ENCODE measurements at places on chromosomes 11 and 22. TPM values are rescaled to one million over a fixed set of nuclear protein-coding genes. Genes with fewer than 3 reads are reported as not detected.

- no peaks in the 10 kb centered on the region for H3K27me3 ChIP-seq
- H3K36me3 ChIP-seq, result no peaks in the 10 kb centered on the region
- no peak overlapping the region for H3K27ac ChIP-seq
- no peaks in the 10 kb centered on the region for H3K4me1 ChIP-seq
- no peak for DNase-seq
These were observed 382.9 kb downstream of the BRD1 start for GRCh38 chr22:49444781-49445180.

The FXYD6 gene
- total RNA-seq, result not detected

The NFRKB gene
- 19.6 TPM for total RNA-seq

- H3K36me3 ChIP-seq, result no peaks in the 10 kb centered on the region
- DNase-seq, result peak; percentile 77
- H3K4me3 ChIP-seq, result no peak overlapping the region
- H3K27me3 ChIP-seq, result no peaks in the 10 kb centered on the region
These were observed 34.1 kb downstream of the LIF start for GRCh38 chr22:30212363-30212995.

- H3K4me3 ChIP-seq, result no peak overlapping the region
- DNase-seq, result no peak
- H3K27ac ChIP-seq, result no peak overlapping the region
- H3K36me3 ChIP-seq, result no peaks in the 10 kb centered on the region
These were observed 57.0 kb downstream of the NAT10 start for GRCh38 chr11:34162493-34162820.

The FOSL1 gene
- total RNA-seq, result 72.1 TPM

GRCh38 chr11:45833761-45834160 is 13.5 kb upstream of the CRY2 start:
- H3K36me3 ChIP-seq, result no peaks in the 10 kb centered on the region
- H3K27ac ChIP-seq, result no peak overlapping the region
- 0 out of 2 replicates have a peak, but pooled peaks cover 6% of the 10 kb centered on the region for H3K4me1 ChIP-seq
- no peak for DNase-seq
- H3K27me3 ChIP-seq, result 0 out of 2 replicates have a peak, but pooled peaks cover 8% of the 10 kb centered on the region
- H3K4me3 ChIP-seq, result no peak overlapping the region

DNA sequence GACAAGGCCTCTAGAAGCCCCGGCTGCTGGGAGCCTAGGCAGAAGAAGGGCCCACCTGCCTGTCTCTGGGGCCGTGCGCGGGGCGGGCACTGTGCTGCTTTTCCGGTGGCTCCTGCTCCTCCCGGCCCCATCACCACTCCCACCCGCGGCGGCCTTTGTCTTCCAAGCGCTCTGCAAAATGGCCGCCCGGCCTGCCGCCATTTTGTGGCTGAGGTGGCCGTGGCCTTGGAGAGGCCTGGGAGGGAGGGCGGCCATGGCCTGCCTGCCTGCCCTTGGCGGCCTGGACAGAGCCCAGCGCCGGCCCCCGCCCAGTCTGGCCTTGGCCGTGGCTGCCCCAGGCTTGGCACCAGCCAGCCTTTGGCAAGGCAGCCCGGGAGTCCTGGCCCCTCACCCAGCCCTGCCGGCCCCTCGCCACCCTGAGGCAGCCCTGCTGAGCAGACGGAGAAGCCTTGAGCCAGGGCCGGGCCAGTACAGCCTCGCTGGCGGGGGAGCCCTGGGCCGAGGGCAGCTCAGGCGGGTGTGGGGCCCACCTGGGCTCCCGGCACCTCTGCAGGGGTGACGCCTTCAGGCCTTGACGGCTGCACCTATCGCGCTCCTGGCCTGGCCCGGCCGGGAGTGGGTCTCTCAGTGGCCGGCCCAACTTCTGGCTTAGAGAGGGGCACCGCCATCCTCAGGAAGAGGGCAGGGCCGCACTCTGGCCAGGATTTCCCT is 46.0 kb upstream of the PPARA start:
- H3K27ac ChIP-seq, result no peak overlapping the region
- no peak overlapping the region for H3K4me3 ChIP-seq
- DNase-seq, result no peak
- peaks cover 100% of the 10 kb centered on the region for H3K36me3 ChIP-seq
- H3K4me1 ChIP-seq, result peaks cover 9% of the 10 kb centered on the region
- no peaks in the 10 kb centered on the region for H3K27me3 ChIP-seq

DNA sequence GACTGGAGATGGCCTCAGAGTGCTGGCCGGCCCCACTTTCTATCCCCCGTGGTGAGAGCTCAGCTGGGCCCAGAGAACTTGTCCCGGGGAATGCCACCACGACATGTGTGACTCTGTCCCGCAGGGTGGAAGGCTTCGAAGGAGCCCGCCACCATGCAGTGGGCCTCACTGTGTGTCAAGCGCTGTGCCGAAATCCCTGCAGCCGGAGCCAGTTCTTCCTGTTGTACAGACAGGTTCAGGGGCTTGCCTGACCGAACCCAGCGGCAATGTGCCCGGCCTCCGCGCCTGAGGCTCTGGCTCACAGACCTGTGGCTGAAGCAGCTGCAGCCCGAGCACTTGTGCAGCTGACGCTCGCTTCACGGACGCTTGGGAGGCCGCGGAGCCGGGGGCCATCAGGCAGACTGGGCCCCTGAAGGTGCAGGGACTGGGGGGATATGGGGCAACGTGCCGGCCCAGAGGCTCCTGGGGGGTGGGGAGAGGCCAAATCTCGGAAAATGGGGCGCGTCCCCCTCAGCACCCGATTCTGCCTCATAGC is 650 bp downstream of the PPM1F start:
- no peaks in the 10 kb centered on the region for H3K27me3 ChIP-seq
- 0 out of 2 replicates have a peak, but pooled peaks cover 2% of the 10 kb centered on the region for H3K36me3 ChIP-seq
- peak overlapping the region; percentile 79 for H3K4me3 ChIP-seq
- no peak overlapping the region for H3K27ac ChIP-seq

GRCh38 chr11:125369808-125370207 is 126.3 kb downstream of the FEZ1 start:
- no peak for DNase-seq
- H3K4me3 ChIP-seq, result no peak overlapping the region
- no peak overlapping the region for H3K27ac ChIP-seq
- H3K4me1 ChIP-seq, result no peaks in the 10 kb centered on the region

The CLTCL1 gene
- total RNA-seq, result 7.3 TPM

DNA sequence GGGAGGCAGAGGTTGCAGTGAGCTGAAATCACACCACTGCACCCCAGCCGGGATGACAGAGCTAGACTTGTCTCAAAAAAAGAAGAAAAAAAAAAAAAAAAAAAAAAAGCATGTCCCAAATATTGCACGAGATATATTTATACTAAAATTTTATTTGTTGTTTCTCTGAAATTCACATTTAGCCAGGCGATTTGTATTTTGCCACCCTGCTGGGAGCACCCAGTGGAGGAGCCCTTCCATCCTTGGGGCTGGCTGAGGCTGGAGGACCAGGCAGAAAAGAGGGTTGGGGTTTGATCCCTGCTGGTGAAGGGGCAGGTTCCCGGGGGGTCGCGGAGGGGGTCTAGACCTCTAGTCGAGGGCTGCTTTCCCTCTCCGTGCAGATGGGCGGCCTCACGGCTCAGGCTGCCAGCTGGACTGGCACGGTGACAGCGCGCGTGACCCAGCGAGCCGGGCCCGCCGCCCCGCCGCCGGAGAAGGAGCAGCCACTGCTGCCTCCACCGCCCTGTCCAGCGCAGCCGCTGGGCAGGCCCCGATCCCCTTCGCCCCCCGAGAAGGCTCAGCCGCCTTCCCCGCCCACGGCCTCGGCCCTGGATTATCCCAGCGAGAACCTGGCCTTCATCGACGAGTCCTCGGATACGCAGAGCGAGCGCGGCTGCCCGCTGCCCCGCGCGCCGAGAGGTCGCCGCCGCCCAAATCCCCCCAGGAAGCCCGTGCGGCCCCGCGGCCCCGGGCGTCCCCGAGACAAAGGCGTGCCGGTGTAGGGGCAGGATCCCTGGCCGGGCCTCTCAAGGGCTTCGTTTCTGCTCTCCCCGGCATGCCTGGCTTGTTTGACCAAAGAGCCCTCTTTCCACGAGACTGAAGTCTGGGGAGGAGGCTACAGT is 952 bp upstream of the CATSPERZ start:
- DNase-seq, result no peak
- H3K36me3 ChIP-seq, result no peaks in the 10 kb centered on the region
- H3K4me1 ChIP-seq, result peaks cover 12% of the 10 kb centered on the region
- H3K4me3 ChIP-seq, result no peak overlapping the region

DNA sequence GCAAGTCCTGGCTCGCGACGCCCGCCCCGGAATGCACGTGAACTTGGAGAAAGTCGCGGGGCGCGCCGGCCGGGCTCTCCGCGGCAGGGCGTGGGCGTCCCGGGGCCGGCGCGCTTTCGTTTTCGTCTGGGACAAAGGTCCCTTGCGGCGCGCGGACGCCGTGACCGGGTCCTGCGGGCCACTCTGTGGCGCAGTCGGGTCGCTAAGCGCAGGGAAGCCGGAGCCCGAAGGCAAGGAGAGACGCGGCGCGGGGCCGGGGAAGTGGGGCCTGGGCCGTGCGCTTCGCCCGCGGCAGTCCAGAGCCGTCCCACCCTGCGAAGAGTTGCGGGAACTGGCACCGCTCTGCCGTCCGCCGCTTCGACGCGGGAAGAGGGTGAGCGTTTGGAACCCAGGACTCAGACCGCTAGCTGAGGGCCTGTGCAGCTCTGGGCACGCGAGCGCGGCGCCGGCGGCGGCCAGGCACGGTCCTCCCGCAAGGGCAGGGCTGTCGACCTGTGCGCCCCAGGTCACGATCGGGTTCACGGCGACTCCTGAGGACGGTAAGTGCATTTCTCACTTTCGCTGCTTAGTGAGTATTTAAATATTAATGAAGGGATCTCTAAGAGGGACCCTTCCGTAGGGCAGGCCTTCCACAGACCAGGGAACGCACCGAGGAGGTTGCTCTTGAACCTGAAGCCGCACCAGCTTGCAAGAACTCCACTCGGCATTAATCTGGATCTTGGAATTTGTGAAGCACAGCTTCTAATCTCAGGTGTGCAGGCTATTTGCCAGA is 78.0 kb upstream of the PPARA start:
- H3K4me1 ChIP-seq, result peaks cover 43% of the 10 kb centered on the region
- H3K4me3 ChIP-seq, result peak overlapping the region; percentile 88
- peak overlapping the region; percentile 92 for H3K27ac ChIP-seq
- H3K27me3 ChIP-seq, result no peaks in the 10 kb centered on the region
- DNase-seq, result peak; percentile 69

The SLC15A3 gene
- total RNA-seq, result 26.5 TPM

The SYNGR1 gene
- total RNA-seq, result 8.4 TPM

- peaks cover 52% of the 10 kb centered on the region for H3K36me3 ChIP-seq
- DNase-seq, result no peak
- peaks cover 6% of the 10 kb centered on the region for H3K4me1 ChIP-seq
- no peak overlapping the region for H3K27ac ChIP-seq
- H3K27me3 ChIP-seq, result no peaks in the 10 kb centered on the region
These were observed 4.4 kb downstream of the FBXO7 start for GRCh38 chr22:32478994-32479393.

DNA sequence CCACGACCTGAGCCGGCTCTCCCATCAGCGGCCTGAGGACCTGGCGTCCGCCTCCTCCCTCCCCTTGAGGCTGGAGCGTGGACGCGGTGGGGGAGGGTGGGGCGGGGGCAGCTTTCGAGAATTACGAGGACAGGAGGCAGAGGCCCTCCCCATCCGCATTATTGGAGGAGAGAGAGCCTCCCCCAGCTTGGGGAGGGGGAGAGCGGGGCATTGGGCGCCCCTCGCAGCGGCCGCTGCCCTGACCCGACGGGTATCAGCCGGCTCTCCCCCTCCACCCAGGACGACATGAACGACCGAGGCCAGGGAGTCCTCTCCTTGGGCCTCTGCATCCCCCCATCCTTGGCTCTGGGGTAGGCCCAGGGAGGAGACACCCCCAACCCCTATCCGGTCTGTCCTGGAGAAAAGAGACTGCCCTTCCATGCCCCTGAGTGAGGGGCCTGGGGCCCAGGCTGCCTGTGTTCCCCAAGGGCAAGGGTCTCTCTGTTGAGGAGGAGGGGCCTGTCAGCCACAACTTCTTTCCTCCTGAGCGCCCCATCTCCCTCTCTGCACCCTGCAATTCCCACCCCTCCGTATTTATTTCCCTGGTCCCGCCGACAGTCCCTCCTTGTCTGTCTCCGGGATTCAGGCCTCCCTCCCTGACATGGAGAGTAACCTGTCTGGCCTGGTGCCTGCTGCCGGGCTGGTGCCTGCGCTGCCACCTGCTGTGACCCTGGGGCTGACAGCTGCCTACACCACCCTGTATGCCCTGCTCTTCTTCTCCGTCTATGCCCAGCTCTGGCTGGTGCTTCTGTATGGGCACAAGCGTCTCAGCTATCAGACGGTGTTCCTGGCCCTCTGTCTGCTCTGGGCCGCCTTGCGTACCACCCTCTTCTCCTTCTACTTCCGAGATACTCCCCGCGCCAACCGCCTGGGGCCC is 495 bp downstream of the GPR137 start:
- H3K27me3 ChIP-seq, result peaks cover 12% of the 10 kb centered on the region
- H3K4me3 ChIP-seq, result peak overlapping the region; percentile 95
- peaks cover 24% of the 10 kb centered on the region for H3K36me3 ChIP-seq
- DNase-seq, result no peak

DNA sequence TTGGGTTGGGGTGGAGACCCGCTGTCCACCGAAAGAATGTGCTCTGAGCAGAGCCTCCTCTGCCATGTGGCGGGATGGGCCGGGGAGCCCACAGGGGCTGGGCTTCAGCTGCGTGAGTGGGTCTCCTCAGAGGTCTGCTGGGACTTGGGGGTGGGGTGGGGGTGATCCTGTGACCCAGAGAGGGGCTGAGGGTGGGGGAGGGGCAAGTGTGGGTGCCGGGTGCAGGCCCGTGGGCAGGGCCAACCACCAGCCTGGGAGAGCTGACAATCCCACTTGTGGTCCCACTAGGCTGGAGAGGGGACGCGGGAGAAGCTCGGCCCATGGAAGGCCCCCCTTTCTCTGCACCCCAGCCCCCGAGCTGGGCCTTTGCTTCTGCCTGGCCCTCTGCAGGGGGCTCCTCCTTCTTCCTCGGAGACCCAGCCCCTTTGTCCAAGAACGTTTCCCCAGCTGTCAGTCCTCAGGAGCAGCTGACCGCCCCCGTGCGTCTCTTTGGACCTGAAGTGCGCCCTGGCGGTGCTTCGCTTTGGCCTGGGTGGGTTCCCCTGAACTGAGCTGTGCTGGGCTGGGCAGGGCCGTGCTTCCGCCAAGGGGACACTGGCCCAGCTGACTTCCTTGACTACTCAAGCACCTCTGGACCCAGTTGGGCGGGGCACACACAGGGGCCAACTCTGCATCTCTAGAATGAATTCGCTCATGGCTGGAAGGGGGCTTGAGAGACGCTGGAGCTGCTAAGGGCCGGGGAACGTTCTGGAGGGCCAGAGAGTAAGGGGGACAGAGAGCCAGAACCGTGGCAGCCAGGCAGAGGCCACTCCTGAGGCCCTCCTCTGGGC is 30.2 kb downstream of the OSBPL5 start:
- no peak for DNase-seq
- peaks cover 7% of the 10 kb centered on the region for H3K4me1 ChIP-seq
- no peaks in the 10 kb centered on the region for H3K27me3 ChIP-seq
- no peak overlapping the region for H3K27ac ChIP-seq
- no peak overlapping the region for H3K4me3 ChIP-seq

The CLCF1 gene
- total RNA-seq, result 6.9 TPM

The MRGPRX3 gene
- not detected for total RNA-seq

DNA sequence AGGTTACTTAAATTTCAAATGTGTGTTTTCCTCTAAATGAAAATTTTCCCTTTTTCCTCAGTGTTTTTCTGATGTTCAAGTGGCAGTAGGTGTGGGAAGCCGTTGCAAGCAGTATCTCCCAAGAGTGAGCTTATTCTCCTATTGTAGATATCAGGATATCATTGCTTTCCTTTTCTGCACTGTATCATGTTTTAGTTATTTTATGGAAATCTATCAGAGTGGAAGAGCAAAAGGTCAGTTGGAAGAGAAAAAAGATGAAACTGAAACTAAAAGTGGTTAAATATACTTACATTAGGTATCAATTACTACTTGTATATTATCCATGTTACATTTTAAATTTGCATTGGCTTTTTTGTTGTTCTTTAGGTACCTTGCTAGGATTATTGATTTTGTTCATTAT is 57.0 kb downstream of the PDE3B start:
- DNase-seq, result no peak
- no peak overlapping the region for H3K4me3 ChIP-seq
- H3K36me3 ChIP-seq, result no peaks in the 10 kb centered on the region
- H3K27me3 ChIP-seq, result no peaks in the 10 kb centered on the region
- no peaks in the 10 kb centered on the region for H3K4me1 ChIP-seq

The SLC43A3 gene
- 49.5 TPM for total RNA-seq

Data from SJSA1 (cell line).